ENCODE measurements at places on chromosomes 1 and 21. TPM values are rescaled to one million over a fixed set of nuclear protein-coding genes. Genes with fewer than 3 reads are reported as not detected.

DNA sequence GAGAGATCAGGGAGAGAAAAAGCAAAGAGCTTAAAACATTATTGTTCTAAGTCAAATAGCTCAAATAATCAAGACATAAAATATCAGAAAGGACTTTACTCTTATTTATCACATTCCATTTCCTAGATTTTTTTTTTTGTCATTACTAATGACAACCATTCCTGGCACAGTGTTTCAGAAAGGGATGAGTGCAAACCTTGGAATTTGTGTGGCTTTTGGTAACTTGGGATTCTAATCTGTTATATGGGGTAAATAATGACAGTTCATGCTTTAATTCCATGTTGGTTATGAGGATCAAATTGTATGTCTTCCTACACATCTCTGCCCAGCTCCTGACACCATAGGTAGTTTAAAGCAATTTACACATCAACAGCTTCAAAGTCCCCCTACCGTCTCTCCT lies 358.4 kb upstream of the ADGRL4 start:
- no peaks in the 10 kb centered on the region for H3K27me3 ChIP-seq
- H3K27ac ChIP-seq: no peak overlapping the region
- H3K4me1 ChIP-seq: no peaks in the 10 kb centered on the region
- H3K36me3 ChIP-seq: no peaks in the 10 kb centered on the region

DNA sequence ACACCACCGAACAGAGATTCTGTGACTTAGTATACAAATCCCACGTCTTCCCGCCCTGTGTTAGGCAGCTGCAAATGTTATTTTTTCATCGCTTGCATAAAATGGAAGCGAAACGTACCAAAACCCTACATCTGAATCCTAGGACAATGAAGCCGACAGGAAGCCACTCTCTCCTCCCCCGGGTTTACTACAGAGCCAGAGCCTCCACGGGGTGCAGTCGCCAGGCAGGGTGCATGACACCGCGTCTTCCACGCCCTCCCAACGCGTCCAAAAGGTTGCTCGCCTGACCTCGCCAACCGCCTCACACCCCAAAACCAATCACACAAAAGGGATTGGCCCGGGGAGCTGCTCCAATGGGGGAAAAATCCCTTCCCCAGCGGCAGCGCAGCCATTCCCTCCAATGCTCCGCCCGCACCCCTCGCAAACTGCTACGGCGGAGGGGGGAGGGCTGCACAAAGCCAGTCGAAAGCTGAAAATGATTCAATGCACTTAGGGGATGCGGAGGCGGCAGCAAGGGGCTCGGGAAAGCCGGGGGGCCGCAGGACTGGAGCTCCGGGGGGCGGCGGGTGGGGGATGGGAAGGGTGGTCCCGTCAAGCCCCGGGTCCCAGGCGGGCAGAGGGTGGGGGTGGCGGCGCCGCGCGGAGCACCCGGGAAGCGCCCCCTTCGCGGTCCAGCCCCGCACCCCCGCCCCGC lies 701 bp downstream of the CEP170 start:
- H3K27me3 ChIP-seq: no peaks in the 10 kb centered on the region
- peak; percentile 86 for DNase-seq
- H3K4me3 ChIP-seq: peak overlapping the region; percentile 95
- no peaks in the 10 kb centered on the region for H3K36me3 ChIP-seq
- H3K27ac ChIP-seq: peak overlapping the region; percentile 91

DNA sequence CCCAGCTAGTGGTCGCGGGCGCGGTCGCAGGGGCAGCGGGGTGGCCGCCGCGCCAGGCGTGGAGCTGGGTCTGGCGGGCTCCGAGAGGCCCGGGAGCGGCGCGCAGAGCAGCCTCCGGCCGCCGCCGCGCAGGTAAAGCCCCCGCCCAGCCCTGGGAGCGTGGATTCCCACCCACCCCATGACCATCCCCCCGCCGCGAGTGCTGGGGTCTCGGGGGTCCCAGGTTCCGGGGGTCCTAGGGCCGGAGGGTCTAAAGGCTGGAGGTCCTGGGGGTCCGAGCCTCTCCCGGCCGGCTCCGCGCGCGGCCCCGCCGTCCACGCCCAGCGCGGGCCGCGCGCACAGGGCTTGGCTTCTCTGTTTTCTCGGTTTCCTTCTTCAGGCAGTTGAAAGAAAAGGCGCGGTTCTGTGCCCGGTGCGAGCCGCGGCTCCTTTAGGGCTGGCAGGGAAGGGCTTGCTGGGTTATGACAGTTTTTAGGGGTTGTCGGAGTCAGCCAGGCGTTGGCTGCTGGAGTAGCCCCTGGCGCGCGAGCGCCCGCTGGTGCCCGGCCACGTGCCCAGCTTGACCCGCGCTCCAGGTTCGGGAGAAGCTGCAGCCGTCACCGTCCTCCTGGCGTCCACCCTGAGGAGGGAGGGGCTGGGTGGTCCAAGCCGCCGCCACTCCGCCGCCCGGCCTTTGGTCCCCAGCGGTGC lies 359 bp downstream of the LRRC3 start:
- no peaks in the 10 kb centered on the region for H3K36me3 ChIP-seq
- DNase-seq: peak; percentile 85
- H3K4me1 ChIP-seq: no peaks in the 10 kb centered on the region
- H3K27ac ChIP-seq: no peak overlapping the region

GRCh38 chr1:243543501-243543900 lies 287.7 kb downstream of the SDCCAG8 start:
- H3K27me3 ChIP-seq: no peaks in the 10 kb centered on the region
- H3K4me1 ChIP-seq: peaks cover 10% of the 10 kb centered on the region
- H3K4me3 ChIP-seq: no peak overlapping the region
- H3K27ac ChIP-seq: no peak overlapping the region
- DNase-seq: no peak

Gene HMCN1
- 178 TPM for total RNA-seq

Gene BRINP3
- not detected for total RNA-seq

Gene TRABD2B
- total RNA-seq: under 0.01 TPM

Gene GPR37L1
- not detected for total RNA-seq

Gene ANXA9
- total RNA-seq: under 0.01 TPM

Gene SLC25A24
- total RNA-seq: 42.3 TPM

Gene EPB41
- 20.6 TPM for total RNA-seq

Data from osteoblast (primary cell).